AG10803 (cell line): ENCODE measurements at places on chromosomes 6 and 20.

- DNase-seq, result no peak
Measured at GRCh38 chr6:57162516-57162915, 9.6 kb upstream of the BAG2 start.

- no peak for DNase-seq
Measured at GRCh38 chr6:157151029-157151428, 172.3 kb downstream of the TMEM242 start.

DNA sequence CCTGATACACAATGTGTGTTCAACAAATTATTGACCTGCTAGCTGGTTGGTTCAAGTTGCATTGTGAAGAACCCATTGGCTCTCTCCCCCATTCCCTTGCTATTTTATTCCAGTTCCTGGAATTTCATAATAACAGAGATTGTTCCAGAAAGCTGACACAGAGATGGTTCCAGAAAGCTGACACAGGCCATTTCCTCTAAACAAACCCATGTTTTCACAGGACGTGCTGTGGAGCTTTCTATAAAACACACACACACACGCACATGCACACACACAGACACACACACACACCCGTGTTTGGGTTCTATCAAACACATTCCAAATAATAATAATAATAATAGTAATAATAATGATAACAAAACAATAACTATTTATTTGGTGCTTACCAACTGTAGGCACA lies 259.1 kb downstream of the CLIC5 start:
- DNase-seq, result no peak

DNA sequence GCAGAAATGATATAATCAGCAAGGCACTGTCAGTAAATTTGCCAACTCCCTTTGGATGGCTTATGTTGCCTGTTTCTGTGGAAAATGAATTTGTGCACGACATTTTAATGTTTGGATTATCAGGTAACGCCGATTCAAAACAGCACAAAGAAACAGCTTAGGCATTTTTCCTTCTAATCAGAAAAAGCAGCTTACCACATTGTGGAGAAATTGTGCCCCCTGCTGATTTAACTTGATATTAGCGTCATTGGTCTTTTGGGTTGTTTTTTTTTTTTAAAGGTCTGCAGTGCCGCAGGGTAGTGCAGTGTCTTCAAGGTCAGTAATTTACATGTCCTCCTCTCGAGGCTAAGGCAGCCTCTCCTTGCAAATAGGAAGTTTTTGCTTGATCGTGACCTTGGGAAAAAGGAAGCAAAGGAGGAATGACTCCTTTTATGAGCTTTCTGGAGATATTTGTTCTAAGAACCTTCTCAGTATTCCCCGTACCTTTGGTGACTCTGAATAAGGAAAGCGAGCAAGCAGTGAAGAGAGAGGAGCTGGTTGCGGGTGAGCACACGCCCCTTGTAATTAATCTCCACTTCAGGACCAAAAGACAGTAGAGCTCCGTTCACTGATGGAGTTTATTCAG lies 79.1 kb downstream of the ELOVL4 start:
- peak; percentile 65 for DNase-seq

GRCh38 chr20:4192378-4193068 lies 177.2 kb upstream of the RNF24 start:
- peak; percentile 24 for DNase-seq

DNA sequence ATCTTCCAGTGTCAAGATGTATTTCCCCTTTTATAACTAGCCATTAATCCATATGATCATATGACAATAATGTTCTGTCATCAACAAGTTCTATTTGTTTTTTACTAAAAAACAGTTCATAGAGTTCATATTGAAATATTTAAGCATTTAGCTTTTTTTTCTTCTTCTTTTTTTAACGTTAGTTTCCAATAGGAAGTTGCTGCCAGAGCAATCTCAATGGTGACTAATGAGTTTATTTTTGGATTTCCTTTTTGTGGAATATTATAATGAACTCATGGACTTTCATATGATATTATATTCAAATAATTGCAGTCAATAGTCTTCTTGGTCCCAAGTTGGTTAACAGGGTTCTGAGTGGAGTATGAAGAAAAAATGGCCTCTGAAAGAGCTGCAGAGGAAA lies 343.3 kb downstream of the BCKDHB start:
- no peak for DNase-seq
